Stimulated activated CD4-positive, alpha-beta T cell treated with anti-CD3 and anti-CD28 coated beads, Interleukin-1b, Interleukin-23, amount 100 ng/mL, for 1 hour (primary cell): ENCODE measurements at places on chromosomes 3 and 15.

DNA sequence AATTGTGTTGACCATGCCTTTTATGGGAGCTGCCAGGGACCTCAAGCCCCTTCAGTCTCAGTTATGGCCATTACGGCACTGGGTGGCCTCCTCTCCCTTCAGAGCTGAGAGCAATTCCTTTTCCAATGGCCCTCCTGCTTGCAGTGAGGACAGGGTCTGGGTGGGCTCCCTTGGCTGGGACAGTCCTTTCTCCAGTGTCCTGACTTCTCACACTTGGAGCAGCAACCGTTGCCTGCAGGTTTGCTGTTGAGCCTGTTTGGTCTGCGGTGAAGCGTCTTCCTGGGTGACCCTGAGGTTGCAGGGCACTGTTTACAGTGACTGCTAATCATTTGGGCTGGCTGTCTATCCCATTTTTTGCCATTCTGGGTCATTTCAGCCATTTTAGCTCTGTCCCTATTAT lies 3.5 kb upstream of the CCDC80 start:
- DNase-seq = no peak

DNA sequence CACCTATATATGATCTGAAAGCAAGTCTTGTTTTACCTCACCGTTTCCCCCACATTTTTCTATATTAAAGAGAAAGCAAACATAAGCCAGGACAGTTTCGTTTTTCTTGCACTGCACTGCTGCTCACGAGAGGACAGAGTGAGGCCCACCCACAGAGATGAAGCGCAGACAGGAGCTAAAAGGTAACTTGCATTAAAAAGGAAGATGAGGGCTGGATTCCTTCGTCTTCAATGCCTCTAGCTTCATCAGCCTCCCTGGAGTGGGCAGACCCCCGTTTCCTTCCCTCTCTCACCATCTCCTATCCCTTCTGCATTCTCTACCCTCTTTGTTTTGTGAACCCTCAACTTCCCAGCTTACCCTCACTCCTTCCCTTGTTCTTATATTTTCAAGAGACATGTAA lies 18.9 kb downstream of the SUMF1 start:
- DNase-seq = no peak

- no peak for DNase-seq
Observed at GRCh38 chr3:139987908-139988307, 52.9 kb downstream of the CLSTN2 start.

- no peak for DNase-seq
Observed at GRCh38 chr3:16362770-16363169, 97.8 kb downstream of the OXNAD1 start.
